NCI-H187 (cell line): ENCODE measurements at places on chromosomes 4 and X.

DNA sequence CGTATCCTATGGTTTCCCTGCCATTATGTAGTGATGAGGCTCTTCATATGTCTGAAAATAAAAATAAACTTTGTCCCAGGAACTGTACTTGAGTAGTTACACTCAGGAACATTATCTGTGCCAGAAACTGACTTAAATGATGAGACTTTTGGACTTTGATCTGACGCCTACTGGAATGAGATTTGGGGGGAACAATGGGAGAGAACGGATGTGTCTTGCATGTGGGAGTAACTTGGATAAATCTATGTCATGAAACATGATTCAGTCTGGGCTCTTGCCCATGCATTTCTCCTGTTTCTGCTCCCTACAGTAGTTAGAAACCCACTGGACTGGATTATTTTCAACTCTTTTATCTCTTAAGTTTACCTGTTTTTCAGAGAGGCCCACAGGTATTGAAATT lies 2351.4 kb downstream of the PCDH7 start:
- no peak for DNase-seq

DNA sequence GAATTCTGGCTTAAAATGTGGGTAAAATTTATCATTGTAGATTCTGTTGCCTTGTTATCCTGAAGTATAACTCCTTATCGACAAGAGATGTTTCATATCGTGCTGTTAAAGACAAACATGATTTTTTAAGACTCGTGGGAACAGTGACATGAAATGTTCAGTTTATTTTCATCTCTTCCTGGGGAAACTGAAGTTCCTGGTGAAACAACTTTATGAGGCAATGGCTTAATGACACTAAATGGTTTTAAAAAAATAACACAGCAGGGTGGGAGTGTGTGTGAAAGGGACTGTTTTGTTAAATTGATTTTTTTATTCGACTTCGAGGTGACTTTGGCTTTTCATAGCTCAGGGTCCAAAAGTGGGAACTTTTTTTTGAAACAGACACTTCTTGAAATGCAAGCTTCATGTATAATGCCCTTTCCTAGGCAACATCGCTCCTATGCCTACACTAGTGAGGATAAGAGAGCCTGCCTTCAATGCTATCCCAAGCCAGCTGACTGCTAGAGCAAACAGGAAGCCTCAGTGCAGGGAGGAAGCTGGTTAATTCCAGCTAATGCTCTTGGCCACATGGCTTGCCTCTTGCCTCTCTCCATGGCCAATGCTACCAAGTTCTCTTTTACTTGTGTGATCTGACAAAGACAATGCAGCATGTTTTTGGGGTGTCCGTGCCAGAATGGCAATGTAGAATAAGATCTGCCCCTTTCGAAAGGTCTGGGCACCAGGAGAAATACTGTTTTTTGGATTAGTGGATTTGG lies 80.9 kb upstream of the PLAC1 start:
- DNase-seq: no peak

- DNase-seq: no peak
Measured at GRCh38 chrX:23317799-23318724, 16.6 kb upstream of the PTCHD1 start.

GRCh38 chr4:79224777-79225104 lies 101.1 kb downstream of the NAA11 start:
- DNase-seq: no peak

DNA sequence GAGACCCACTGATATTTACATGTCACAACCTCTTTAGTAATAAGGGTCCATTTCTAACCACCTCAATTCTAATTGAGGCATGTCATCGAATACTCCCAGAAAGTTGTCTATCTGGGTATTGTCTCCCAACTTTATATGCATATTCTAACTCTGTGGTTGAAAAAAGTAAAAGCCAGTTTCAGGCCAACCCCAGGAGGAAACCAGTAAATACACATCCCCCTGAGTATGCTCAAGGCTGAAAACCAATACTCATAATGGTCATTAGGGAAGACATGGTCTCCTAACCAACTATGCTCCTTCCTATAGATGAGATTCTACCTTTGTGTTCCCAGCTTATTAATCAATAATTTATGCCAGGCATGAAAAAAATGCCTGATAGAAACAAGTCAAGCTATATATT lies 96.6 kb downstream of the SH3KBP1 start:
- no peak for DNase-seq

- DNase-seq: no peak
Measured at GRCh38 chr4:62058571-62058970, 858.4 kb downstream of the ADGRL3 start.

GRCh38 chrX:37686369-37686995 lies 891 bp downstream of the XK start:
- DNase-seq: no peak

- DNase-seq: no peak
Measured at GRCh38 chr4:153542834-153543233, 76.7 kb downstream of the TMEM131L start.
